ENCODE measurements at places on chromosomes 13 and 19.

DNA sequence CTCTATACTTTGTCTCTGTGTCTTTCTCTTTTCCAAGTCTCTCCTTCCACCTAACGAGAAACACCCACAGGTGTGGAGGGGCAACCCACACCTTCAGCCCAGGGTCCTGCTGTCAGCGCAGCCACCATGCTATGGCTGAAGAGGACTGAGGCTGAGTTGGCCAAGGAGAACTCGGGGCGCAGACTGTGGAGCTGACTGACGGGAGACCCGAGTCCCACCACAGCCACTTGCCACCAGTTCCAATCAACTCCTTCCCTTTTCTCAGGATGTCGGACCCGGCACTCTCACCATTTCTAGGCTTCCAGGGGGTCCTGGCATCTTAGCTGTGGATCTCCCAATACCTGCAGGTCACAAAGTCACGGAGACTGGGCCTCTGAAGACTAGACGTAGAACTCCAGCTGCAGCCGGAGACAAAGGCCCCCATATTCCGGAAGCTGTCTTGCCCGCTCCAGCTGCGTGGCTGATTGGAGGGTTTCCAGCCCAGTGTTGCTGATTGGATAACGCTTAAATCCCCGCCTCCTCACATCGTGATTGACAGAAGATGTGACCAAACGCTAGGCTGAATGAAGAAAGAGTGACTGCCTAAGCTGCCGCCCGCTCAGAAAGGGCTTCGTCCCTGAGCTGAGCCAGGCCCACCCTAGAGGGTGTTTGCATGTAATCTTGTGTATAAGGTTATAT is 63.6 kb downstream of the ZNF429 start:
- DNase-seq = peak; percentile 87

- DNase-seq = no peak
Measured at GRCh38 chr19:15367439-15367838, 12.1 kb downstream of the AKAP8 start.

DNA sequence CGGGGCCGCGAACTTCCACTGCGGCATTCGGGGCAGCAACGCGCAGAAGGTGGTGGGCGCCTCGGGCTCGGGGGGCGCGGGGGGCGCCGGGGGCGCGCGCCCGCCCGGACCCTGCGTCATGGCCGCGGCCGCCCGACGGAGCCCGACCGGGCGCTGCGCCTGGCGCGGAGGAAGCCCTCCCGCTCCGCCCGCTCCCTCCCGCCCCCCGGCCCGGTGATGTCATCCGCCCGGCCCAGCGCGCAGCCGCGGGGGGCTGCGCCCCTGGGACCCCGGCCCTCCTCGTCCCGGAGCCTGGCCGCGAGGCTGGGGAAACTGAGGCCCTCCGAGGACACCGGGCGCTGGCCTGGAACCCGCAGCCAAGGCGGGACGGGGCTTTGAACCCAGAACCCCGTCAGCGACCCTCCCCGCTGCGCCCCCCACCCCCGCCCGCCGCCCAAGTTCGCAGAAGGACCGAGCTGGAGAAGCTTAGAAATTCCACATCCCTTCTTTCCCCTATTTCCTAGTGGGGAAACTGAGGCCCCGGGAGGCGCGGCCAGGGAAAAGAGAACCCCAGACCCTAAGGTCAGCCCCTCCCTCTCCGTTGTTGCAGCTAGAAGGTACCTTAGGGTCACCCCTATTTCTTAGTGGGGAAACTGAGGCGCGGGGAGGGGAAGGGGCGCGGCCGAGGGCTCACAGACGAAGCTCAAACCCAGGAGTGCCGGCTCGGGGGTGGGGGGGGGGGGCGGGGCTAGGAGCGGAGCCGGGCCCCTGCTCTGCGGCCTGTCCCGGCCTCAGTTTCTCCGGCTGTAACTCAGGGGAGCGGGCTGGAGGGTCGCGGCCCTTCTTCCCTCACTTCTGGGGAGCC is at the start of gene SHC2:
Gene SHC2, minus strand, starts transcription at position 157 of the 844 bp plus-strand sequence. Its CDS starts 37 bp downstream, at position 120.
- DNase-seq = peak; percentile 38

GRCh38 chr13:34708566-34709313 is 233.3 kb upstream of the NBEA start:
- no peak for DNase-seq

DNA sequence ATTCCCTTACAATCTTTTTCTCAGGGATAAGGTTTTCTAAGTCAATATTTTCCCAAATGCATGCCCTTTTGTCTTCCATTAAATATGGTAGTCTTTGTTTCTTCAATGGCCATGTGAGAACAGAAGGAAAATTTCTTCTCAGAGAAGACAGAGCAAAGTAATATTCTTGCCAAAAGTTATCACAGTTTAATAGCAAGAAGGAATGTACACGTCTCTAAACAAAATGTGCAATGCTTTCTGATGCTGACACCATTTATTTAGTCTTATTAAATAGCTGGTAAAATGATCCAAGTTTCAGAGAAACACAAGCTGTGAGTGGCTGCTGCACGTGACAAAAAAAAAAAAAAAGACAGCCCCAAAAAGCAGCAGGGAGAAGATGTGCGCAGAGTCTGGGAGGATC is 542.5 kb downstream of the GPC6 start:
- no peak for DNase-seq

DNA sequence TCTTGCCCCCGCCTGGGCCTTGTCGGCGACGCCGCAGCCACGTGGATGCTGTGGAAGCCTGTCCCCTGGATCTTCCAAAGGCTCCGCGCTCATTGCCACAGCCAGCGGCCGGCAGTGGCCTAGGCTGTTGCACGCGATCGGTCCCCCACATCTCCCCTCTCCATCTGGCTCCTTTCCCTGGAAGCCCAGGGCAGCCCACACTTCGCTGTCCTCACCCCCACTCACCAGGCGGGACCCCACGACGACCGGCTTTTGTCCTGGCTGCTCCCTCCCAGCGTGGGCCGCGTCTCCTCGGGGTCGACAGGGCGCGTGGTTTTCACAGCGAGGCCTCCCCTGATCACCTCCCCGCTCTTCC is 605 bp upstream of the TEX30 start:
- no peak for DNase-seq

- DNase-seq = no peak
Measured at GRCh38 chr19:44988273-44988672, 13.0 kb upstream of the RELB start.

- DNase-seq = no peak
Measured at GRCh38 chr13:27744801-27745200, 47.5 kb upstream of the GSX1 start.

- no peak for DNase-seq
Measured at GRCh38 chr19:39705578-39706188, 1.4 kb downstream of the LGALS14 start.
